Suprapubic skin (tissue), 4 donors: ENCODE measurements at places on chromosomes 12 and 14. TPM values are rescaled to one million over a fixed set of nuclear protein-coding genes. Genes with fewer than 3 reads are reported as not detected.

AQP5 gene
- total RNA-seq: 221 TPM

CABP1 gene
- 0.56 TPM for total RNA-seq

ARHGEF40 gene
- 20.6 TPM for total RNA-seq

AQP2 gene
- total RNA-seq: 0.15 TPM

PLCZ1 gene
- not detected for total RNA-seq

NXPH4 gene
- 16.3 TPM for total RNA-seq

IL22 gene
- total RNA-seq: not detected

CRIP1 gene
- 140 TPM for total RNA-seq

DACT1 gene
- total RNA-seq: 2.2 TPM

COX8C gene
- total RNA-seq: not detected

GRCh38 chr12:62191491-62192179, 68.6 kb upstream of the USP15 start:
- DNase-seq: peak; percentile 78

DNA sequence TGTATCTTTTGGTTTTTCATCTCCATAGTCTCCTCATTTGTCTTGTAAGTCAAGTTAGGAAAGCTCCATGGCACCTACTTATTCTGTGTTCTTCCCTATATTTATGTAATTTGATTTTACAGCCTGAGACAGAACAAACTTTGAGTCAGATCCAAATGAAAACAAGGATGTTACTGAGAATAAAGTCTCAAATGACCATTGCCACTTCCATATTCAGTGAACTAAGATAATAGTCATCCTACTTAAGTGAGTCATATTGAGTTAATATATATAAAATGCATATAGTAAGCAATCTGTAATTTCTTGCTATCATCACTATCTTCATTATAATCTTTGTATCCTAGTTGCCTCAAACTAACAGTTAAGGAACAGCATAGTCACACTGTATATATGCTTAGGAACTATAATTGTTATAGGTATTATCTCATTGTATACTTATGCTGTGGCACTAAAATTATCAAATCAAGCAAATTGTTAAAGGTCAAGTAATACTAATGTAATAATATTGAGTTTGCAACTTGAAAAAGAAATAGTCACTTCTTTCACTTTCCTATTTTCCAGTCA, 30.8 kb downstream of the TMTC3 start:
- DNase-seq: no peak

- no peak for DNase-seq
Observed at GRCh38 chr12:1977588-1977987, 26.7 kb downstream of the DCP1B start.

DNA sequence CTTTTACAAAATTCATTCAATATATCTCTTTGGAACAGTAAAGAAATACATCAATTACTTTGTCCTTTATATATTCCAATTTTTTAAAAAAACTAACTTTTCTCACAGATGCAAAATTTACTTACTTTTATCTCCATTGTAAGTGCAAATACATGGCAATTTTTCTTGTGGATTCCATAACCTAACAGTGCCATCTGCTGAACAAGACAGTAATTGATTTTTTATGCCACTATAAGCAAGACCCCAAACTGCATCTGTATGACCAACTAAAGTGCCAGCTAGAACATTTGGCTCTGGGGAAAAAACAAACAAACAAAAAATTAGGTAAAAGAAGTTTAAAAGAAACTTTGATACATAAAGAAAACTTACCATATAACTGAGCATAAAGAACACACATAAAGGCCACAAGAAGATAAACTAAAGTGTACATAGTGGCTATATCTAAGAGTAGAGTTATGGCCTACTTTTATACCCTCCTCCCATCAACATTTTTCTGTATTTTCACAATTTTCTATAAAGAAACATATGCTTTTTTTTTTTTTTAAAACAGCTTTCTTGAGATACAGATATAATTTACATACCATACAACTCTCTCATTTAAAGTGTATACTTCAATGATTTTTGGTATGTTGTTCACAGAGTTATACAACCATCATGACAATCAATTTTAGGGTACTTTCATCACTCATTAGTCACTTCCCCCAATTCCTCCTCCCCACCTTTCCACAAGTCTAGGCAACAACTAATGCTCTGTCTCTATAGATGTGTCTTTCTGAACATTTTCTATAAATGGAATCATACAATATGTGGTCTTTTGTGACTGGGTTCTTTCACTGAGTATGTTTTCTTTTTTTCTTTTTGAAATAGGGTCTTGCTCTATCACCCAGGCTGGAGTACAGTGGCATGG, 32.6 kb downstream of the COCH start:
- no peak for DNase-seq

DNA sequence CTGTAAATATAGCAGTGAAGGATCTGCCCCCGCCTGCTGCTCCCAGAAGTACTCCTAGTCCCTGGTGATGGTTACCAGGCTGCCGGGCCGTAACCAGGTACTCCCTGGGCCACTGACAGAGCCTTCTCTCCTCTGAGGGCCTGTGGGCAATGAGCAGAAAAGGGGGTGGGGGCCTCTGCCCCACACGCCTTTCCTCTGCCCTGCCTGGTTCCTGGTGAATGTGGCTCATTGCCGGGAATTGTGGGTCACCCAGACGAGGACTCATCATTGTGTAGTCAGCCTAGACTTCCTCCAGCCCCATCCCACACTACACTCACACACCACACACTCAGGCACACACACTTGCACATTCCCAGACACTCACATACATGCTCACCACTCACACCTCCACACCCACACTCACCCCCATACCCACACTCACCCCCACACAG, 35.7 kb upstream of the ACTN1 start:
- no peak for DNase-seq

GRCh38 chr14:102579696-102580549, 12.5 kb upstream of the RCOR1 start:
- DNase-seq: no peak

GRCh38 chr12:118590406-118591150, 214.2 kb downstream of the SUDS3 start:
- DNase-seq: no peak

GRCh38 chr12:76943008-76943407, 64.2 kb upstream of the CSRP2 start:
- no peak for DNase-seq

DNA sequence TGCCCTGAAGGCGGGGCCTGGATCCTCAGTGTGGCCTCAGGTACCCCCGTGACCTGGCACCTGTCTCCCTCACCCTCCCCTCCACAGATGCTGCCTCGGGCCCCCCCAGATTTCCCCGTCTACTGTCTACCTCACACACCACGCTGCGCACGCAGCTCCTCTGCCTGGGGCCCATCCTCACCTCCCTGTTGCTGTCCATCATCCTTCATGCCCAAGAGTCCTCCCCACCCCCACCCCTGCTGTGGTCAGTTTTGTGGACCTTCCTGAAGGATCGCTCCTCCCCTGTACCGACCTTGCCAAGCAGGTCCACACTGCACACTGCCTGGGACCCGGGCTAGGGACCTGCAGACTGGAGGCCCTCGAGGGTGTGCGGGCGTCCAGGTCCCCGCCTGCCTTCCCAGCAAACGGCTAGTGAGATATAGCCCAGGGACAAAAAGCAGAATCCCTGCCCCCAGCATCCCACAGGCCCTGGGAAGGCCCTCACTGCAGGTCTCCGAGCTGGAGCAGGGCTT, 197.4 kb upstream of the DIO3 start:
- no peak for DNase-seq

GRCh38 chr12:130483616-130484180, 146.0 kb downstream of the PIWIL1 start:
- DNase-seq: no peak

DNA sequence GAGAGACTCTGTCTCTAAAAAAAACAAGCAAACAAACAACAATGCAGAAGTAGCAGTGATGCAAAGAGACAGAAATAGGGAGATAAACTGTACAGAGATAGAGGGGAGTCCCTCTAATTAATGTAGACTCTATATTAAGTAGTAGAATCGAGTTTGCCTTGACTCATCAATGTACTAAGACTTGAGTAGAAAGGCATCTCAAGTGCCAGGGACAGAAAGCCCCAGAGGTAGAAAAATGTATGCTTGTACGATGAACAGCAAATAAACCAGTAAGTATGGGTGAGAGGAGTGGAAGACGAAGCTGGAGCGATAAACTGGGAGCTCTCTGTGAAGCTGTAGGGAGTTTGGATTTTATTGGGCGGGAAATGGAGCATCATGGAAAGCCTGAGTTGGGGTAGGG, 208.2 kb downstream of the SSPN start:
- DNase-seq: no peak

DNA sequence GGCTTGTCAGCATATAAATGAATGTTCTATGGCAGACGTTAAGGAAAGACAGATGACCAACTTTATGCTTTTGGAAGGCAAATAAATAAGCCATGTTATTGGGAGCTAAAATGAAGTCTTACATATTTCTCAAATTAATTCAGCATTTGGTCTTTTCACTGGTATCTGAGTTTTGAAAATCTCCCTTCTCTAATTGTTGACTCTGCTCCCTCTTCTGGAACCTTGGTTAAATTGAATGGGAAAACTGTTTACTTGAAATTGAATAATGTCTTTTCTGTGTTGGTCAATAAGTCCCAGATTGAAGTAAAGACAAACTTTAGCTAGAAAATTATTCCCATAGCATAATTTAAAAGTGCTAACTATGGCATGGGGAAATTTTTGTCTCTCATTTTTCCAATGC, 38.7 kb downstream of the LGR5 start:
- no peak for DNase-seq

- DNase-seq: no peak
Observed at GRCh38 chr14:56744016-56744415, 66.3 kb downstream of the OTX2 start.

GRCh38 chr12:106910202-106910601, 45.5 kb upstream of the TMEM263 start:
- DNase-seq: no peak

GRCh38 chr14:92105893-92106142, 564 bp downstream of the ATXN3 start:
- peak; percentile 80 for DNase-seq

DNA sequence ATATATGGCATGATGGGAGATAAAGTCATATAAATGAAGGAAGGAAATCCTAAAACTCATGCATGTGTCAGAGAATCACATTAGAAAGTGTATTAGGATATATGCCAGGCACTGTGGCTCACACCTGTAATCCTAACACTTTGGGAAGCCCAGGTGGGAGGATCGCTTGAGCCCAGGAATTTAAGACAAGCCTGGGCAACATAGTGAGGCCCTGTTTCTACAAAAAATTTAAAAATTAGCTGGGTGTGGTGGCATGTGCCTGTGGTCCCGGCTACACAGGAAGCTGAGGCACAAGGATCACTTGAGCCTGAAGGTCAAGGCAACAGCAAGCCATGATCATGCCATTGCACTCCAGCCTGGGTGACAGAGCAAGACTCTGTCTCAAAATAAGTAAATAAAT, 130.3 kb upstream of the ARID2 start:
- DNase-seq: no peak

DNA sequence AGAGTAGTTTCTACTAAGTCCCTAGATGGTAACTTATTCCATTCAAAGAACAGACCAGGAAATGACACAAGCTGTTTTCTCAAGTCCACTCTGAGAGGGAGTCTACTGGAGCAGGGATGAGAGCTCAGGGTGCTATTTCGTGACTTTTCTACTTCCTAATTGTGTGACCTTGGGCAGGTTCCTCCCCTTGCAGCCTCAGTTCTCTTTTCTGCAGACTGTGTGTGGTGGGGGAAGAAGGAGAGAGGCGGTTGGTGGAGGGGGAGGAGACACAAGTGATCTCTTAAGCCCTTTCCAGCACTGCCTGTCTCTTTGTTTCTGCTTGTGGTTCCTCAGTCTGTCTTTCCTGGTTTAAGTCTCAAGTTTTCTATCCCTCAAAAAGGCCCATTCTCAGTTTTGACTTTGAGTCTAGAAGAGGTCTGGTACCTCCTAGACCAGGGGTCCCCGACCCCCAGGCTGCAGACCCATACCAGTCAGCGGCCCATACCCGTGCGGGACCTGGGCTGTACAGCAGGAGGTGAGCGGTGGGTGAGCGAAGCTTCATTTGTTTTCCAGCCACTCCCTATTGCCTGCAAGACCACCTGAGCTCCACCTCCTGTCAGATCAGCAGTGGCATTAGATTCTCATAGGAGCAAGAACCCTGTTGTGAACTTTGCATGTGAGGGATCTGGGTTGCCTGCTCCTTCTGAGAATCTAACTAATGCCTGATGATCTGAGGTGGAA, 10.7 kb downstream of the FGF6 start:
- no peak for DNase-seq

- DNase-seq: no peak
Observed at GRCh38 chr14:75904311-75904710, 77.5 kb downstream of the TGFB3 start.

DNA sequence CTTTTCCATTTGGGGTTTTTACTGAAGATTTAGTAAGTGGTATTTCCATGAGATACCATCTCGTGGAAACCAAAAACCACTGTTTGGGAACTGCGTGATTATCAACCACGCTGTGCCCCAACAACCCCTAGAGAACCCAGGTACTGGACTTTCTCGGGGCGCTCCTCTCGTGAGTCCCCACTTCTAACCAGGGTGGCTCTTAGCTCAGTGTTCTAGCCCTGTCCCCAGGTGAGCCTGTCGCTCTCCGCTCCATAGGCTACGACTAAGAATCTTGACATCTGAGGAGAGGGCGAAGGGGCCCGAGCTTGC, 686 bp downstream of the MCRS1 start:
- DNase-seq: no peak

DNA sequence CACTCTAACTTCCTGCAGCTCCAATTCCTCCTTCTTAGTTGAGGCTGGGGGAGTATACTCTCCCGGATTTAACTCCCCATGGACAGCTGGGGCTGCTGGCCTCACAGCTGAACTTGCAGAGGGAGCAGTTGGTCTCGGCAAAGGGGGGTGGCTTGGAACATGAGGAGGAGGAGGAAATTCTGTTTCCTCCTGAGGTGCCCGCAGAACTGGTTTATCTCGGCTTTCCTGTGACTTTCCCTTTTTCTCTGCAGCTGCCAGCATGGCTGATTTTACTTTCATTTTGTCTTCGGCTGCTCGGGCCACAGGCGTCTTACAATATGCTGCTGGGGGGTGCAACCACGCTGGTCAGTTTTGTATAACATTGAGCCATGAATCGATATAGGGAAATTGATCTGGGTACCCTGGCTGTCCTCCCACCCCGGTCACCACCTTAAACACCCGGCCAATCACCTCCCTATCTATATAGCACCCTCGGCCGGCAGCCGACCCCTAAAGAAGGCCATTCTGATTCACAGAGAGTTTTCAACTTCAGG, 1317.6 kb downstream of the TMEM121 start:
- DNase-seq: no peak

DNA sequence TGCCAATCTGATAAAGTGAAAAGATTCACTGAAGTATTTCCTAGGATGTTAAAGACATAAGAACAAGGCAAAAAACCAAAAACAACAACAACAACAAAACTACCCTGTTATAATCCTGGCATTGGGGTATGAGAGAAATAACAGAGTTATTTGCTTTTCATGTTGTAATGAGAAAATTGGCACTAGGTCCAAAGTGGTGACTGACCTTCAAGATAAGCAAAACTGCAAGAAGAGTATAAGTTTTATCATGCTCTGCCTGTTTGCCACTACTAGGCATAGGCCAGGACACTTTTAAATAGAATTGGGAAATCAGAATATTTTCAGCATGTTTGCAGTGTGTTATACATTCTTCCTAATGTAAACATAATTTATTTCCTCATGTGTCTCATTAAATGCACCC, 140.1 kb upstream of the CPM start:
- no peak for DNase-seq
